ENCODE measurements at places on chromosomes 2 and 18.

- no peak for DNase-seq
These were observed 103.4 kb upstream of the MYCN start for GRCh38 chr2:15836689-15837610.

DNA sequence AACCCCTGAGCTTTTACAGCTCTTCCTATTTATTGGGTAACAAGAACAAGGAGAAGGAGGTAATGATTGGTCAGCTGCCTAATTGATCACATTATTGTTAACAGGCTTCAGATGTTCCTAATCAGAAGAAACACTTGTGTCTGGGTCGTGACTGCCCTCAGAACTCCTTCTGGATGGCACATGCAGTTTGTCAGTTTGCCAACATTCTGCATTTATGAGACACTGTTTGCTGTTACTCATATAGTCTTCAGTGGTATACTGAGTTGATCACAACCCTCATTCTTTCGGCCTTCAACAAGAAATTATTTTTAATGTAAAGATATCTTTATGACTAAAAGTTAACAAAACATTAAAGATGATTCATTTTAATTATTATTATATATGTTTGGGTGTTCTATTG, 95.7 kb upstream of the DOCK10 start:
- no peak for DNase-seq

- DNase-seq, result no peak
These were observed 438.0 kb upstream of the ID2 start for GRCh38 chr2:8243748-8244400.

GRCh38 chr2:159445307-159445706, 158.8 kb upstream of the WDSUB1 start:
- DNase-seq, result no peak

- no peak for DNase-seq
These were observed 343.4 kb upstream of the SPRED2 start for GRCh38 chr2:65775839-65776238.

GRCh38 chr18:22839340-22839821, 93.7 kb upstream of the RBBP8 start:
- no peak for DNase-seq

GRCh38 chr2:152322222-152322621, 12.8 kb upstream of the FMNL2 start:
- no peak for DNase-seq

- no peak for DNase-seq
These were observed 26.0 kb upstream of the FLACC1 start for GRCh38 chr2:201383136-201383535.

DNA sequence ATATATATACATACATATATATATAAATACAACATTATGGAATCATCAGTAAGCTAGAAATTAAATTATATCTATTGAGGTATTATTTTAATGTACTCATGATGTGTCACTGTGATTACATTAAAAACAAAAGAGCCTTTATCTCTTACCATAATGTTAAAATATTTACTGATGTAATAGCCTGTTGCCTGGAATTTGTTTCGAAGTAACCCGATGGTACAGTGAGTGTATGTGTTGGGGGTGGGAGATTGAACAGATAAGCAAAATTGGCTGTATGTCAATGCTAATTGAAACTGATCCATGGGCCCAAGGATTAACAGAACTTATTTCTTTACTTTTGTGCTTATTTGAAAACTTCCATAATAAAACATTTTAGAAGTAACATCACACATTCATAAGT, 1473.2 kb downstream of the LRP1B start:
- no peak for DNase-seq
